Heart left ventricle (tissue), 16 donors: ENCODE measurements at places on chromosomes 3 and 15. TPM values are rescaled to one million over a fixed set of nuclear protein-coding genes. Genes with fewer than 3 reads are reported as not detected.

- DNase-seq: no peak
These were observed 544.7 kb downstream of the MECOM start for GRCh38 chr3:169118666-169119370.

DNA sequence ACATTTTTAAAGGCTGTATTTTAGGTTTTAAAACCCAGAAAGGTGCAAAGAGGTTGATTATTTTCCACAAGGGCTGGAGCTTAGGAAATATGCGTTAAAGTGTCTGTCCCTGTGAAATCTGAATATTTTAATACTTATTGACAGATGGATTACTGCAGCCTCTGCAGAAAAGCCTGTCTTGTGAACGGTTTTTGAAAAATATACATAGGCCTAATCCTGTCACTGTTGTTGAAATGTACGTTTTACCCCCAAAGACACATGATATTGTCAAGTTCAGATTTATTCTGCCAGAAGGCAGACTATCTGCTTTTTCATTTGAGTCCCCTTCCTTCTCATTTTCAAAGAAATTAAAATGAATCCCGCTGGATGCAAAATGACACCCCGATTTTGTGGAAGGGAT is 2.2 kb upstream of the BCL6 start:
- DNase-seq: no peak

GRCh38 chr15:33915571-33916407 is 52.5 kb upstream of the CHRM5 start:
- DNase-seq: no peak

DNA sequence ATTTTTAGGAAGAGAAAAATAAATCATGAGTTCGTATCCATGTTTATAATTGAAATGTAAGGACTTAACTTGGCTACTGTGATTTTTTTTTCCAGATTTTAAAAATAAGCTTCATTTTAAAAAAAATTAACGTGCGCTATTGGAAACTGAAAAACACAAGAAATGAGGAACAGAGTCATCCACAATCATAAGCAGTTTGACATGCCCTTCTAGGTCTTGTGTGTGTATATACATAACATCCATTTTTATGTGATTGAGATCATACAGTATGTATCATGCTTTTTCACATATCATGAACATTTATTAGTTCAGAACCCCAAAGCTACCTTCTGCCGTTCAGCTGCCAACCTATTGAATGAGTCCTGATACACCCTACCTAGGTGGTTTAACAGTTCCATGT is 22.7 kb downstream of the IREB2 start:
- no peak for DNase-seq

DNA sequence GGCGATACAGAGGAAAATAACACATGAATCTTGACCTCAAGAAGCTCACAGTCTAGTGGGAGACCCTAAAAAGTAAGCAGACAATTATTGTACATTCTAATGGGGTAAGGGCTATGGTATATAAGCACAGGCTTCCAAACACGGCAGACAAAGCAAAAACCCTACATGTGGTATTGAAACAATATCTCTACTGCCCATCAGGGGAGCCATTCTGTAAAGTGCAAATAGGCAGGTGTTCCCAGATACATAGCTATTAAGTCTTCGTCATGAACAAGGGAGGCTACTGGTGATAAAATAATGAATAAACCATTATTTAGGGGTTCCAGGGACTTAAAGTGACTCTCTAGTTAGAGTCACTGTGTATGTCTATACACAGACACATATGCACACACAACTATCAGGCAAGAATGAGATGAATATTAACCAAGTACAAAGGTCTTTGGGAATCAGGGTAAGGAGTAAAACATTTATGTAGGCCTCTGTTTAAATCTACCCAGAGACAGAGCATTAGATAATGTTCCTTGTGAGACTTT is 38.7 kb upstream of the ASB14 start:
- DNase-seq: no peak

DNA sequence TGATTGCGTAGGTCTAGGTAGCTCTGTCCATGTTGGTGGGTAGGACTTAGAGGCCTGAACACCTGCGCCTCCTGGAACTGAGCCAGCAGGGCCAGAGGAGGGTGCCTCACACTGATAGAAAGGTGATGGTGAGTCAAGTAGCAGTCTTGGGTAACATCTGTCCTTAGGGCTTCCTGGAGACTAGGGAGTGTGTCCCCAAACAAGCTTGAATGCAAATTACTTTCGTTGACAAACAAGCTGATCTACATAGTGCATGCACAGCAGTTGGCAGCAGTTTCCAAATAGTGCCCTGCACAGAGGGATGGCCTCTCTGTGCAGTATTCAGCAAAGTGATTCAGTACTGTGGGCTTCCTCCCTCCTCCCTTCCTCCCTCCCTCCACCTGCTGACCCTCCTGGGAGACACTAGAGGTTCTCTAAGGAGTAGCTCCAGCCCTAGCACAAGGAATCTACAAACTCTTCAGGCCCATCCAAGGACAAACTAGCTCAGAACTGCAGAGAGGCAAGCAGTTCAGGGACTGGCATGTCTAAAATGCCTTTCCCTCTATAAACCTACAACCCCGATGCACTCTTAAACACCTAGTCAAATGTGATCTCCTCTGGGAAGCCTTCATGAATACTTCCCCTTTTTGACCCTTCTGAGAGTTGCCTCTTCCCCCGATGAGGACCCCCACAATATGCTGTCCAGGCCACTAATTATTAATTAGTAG is 61.0 kb downstream of the TLE3 start:
- peak; percentile 9 for DNase-seq

DNA sequence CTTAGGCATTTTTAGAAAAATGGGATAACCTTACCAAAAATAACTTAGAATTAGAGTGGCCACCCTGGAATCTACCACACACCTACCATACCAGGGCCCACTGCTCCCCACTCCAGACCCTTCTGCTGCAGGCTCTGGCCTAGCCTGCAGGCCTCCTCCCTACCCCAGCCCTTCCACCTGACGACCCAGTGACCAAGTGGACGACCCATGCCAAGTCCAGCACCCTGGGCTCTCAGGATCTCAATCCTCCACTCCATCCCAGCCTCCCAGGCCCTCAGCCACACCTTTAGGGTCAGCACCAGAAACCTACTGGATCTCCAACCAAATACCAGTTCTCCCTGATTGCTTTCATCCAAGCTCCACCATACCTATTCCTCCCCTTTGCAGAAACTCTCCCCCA is 145.8 kb downstream of the TPRA1 start:
- DNase-seq: no peak

DNA sequence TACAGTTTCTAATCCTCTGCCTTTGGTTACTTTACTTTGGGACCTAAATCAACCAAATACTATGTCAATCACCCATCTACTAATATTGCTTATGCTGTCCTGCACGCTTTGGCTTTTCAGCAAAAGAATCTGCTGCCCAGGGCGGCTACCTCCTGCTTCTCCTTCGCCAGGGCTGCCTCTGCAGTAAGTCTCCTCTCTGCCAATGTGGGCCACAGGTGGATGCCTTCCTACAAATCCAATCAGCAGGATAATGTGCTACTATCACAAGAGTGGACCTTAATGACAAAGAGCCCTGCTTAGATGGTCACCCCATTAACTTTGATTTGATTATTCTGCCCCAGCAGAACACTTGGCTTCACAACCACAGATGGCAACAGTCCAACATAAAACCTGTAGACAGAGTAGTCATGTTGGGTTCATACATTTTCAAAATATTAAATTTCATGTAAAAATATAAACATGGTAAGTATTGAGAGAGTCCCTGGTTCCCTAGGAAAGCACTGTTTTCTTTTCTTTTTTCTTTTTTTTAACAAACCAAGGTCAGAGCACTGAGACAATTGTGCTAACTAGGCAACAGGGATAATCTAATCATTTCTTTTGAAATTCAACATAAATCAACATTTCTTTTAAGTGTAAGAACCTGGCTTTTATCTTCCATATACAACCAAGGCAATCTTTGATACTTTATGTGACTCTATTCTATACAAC is 298.3 kb downstream of the ZBTB20 start:
- no peak for DNase-seq

GRCh38 chr3:190281308-190282051 is 40.8 kb downstream of the CLDN1 start:
- no peak for DNase-seq

- no peak for DNase-seq
These were observed 153.8 kb downstream of the OPA1 start for GRCh38 chr3:193746832-193747231.

GRCh38 chr15:73317651-73318462 is 50.9 kb downstream of the HCN4 start:
- DNase-seq: no peak

GRCh38 chr3:182487143-182487542 is 306.2 kb upstream of the ATP11B start:
- no peak for DNase-seq

- DNase-seq: no peak
These were observed 75.3 kb upstream of the PLCL2 start for GRCh38 chr3:16809482-16809881.

- peak; percentile 83 for DNase-seq
These were observed 485.2 kb upstream of the PROK2 start for GRCh38 chr3:72270072-72270681.

DNA sequence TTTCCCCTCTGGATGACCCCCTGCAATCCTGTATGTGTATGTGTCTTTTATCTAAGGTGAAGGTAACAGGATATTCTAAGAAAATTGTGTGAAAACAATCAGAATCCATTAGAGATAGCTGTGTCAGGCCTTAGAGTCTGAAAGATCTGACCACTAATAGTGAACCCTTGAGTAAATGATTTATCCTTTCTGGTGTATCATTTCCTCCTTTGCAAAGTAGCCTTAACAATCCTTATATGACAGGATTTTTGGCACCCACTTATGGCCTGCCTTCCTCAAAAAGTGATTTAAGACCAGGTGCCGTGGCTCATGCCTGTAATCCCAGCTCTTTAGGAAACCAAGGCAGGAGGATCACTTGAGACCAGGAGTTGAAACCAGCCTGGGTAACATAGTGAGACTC is 110.2 kb downstream of the RBPMS2 start:
- DNase-seq: no peak

DNA sequence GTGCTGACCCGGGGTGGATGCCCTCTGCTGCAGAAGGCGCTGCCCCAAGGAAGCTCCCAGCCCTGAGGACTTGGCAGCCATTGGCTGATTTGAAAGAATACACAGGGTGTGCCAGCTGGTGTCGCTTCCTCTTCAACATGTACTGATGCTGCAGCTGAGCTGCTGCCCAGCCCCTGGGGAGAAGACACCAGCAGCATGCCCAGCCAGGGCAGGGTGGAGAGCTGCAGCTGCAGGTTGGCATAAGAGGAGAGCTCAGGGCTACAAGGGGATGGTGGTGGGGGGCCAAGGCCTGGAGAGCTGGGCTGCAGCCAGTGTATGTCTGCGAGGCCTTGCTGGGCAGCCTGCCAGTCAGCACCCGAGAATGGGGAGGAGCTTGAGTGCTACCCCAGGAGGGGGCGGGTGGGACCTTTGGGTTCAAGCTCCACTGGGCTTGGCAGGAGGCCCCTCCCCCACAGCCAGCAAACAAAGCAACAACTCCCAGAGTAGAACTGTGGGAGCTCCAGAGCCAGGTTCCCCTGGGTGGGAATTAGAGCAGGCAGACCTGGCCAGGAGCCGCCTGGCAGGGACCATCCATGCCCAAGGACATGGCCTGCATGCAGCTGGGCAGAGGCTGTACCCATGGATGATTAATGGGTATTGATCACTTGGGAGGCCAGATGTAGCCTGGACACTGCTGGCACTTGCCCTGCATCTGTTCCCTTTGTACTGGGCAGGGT is 9.2 kb upstream of the SEMA4B start:
- DNase-seq: peak; percentile 69

- DNase-seq: no peak
These were observed 713 bp upstream of the PLEKHO2 start for GRCh38 chr15:64841060-64841343.

GRCh38 chr15:75329571-75329970 is 6.3 kb upstream of the COMMD4 start:
- DNase-seq: no peak

The SERPINI2 gene
- polyA plus RNA-seq: not detected

The CGNL1 gene
- polyA plus RNA-seq: 3.8 TPM

The IFT80 gene
- polyA plus RNA-seq: 6.4 TPM

The RBPMS2 gene
- 408 TPM for polyA plus RNA-seq

The C2CD4B gene
- polyA plus RNA-seq: 1.3 TPM

The NUP210 gene
- polyA plus RNA-seq: 1.5 TPM

The PPM1L gene
- 14.9 TPM for polyA plus RNA-seq

The CYP8B1 gene
- polyA plus RNA-seq: not detected

The EFHB gene
- 0.65 TPM for polyA plus RNA-seq

The NFKBIZ gene
- 7.2 TPM for polyA plus RNA-seq

The BTLA gene
- not detected for polyA plus RNA-seq

The AGBL1 gene
- polyA plus RNA-seq: not detected

The IVD gene
- polyA plus RNA-seq: 56.2 TPM
